ENCODE measurements at places on chromosomes 6 and 20. TPM values are rescaled to one million over a fixed set of nuclear protein-coding genes. Genes with fewer than 3 reads are reported as not detected.

OR2H2 gene
- under 0.01 TPM for total RNA-seq

SPINT4 gene
- not detected for total RNA-seq

NHLRC1 gene
- 8.1 TPM for total RNA-seq

FAM209B gene
- not detected for total RNA-seq

PSORS1C1 gene
- 0.27 TPM for total RNA-seq

Data from hematopoietic multipotent progenitor cell (in vitro differentiated cells).